HEK293T (cell line): ENCODE measurements at places on chromosomes 12 and 14.

GRCh38 chr12:14225064-14225463 lies 140.4 kb upstream of the ATF7IP start:
- DNase-seq, result no peak

GRCh38 chr12:96132819-96133218 lies 61.4 kb upstream of the ELK3 start:
- peak; percentile 22 for DNase-seq

DNA sequence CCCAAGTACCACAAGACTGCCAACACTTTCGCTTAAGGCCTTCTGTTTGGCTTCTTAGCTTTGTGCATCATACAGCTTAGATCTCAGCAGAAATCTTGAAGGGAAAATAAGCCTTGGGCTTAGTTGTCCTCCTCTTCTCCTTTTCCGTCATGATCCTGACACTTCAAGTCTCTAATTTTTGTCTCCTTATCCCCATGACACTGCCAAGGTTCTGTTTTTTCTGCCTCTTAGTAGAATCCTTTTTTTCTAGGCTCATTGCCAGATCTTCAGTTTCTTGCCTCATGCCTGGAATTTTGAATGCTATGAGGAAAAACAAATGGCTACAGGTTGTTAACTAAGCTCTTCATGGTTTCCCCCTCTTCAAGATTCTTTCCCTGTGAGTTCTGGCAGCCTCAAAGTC lies 450.4 kb downstream of the LRFN5 start:
- DNase-seq, result no peak

- no peak for DNase-seq
Observed at GRCh38 chr12:40123496-40123895, 17.6 kb upstream of the SLC2A13 start.
